GM12878 (cell line): ENCODE measurements at places on chromosomes 1 and 21. TPM values are rescaled to one million over a fixed set of nuclear protein-coding genes. Genes with fewer than 3 reads are reported as not detected.

DNA sequence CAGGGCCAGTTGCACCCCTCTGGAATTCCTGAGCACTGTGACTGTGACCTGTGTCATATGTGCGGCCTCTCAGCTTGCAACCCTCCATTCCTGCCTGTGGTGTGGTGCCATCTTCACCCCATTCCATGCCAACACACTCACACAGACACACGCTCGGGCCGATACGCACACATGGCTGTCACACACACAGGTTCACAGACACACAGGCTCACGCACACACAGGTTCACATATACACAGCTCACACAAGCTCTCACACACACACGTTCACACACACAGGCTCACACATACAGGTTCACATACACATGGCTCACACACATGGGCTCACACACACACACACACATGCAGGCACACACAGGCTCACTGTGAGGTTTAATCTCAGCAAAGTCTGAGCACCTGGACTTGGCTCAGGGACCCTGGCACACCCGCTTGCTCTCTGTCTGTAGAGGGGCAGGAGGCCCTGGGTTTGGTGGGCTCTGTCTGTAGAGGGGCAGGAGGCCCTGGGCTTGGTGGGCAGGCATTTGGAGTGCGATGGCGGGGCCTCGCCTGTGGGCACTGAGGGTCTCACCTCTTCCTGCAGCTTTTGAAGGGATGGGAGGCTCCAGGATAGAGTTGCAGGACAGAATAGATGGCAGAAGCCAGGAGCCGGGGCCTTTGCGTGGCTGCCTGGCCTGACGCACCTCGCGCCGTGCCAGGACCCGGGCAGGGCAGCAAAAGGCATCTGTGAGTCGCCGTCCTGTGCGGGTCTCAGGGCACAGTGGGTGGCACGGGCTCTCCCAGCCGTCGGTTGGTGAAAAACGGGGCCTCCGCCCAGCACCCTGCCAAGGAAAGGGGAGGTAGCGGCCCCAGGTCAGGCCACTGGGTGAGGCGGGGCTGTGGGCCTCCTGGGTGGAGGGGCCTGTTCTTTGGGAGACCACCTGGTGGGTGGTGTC is 17.1 kb downstream of the COL18A1 start:
- no peak for DNase-seq

DNA sequence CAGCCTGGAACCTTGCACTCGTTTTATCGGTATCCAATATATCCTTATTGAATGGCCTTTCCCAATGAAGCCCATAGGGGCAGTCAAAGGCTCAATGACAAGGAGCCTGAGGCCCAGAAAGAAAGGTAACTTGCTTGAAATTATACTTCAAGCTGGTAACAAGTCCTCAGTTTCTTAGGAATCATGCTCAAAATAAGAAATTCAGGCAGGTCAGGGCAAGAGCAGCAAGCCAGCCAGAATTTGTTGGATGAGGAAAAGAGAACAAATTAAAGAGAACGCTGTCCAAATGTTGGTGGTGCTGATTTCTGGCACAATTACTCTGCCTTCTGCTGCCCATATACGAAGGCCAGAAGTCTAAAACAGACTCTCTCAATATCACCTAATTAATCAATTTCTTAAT is 77.6 kb downstream of the DDX20 start:
- no peak for DNase-seq

GRCh38 chr1:55128418-55128995 is 86.7 kb downstream of the USP24 start:
- no peak for DNase-seq

DNA sequence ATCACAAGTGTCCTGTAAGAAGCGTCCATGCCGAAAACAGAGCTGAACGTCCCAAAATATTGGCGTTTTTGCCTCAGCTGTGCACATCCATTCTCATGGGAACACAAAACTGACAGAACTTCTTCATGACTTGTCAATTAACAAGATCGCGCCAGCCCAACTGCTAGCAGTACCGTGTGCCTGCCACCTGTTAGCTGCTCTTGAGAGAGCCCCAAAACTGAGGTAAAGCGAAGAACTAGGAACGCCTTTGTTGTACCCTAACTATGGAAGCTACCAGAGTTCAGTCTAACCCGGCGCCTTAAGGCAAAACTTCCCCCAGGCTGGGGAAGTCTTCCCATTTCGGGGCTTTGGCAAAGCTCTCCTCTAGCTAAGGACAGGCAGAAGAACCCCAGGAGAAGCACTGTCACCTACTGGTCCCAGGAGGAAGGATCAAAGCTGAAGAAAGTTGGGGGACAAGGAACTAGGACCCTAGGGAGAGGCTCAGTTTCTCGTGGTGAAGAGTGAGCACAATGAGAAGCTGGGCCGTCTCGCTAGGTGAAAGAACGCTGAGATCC is 719 bp downstream of the EYA3 start:
- DNase-seq, result no peak

Gene FTCD
- total RNA-seq, result 0.28 TPM in 1 of 2 replicates, not detected in the other

DNA sequence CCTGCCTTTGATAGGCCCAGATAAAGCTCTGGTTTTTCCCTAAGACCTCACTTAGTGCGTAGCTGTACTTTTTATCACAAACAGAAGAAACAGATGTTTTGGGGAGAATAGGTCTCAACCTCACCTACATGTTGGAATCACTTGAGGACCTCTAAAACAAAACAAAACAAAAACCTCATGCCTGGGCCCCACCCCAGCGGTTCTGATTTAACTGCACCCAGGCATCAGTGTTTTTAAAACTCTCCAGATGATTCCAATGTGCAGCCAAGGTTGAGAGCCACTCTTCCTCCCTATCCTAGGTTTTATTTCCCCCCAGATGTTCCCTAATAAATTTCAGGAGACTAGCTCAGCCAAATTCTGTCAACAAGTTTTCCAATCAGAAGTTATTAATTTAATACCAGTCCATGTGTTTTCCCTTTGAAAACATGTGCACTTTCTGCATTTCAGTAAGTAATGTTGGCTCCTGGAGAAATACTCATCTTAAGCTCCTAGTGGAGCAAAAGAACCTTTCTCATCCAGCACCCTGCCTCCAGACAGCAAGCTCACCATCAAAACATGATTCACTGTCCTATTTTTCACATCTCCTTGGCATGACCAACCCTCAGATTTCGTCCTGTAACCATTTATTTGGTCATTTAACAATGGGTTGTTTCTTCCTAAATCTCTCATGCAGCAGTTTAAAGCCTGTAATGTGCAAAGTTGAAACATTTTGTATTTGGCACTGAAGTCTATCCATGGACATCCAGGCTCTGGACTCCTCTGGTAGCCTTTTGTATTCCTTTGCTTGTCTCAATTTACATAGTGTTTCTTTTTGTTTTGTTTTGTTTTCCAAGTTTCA is 27.5 kb downstream of the LRRC8C start:
- DNase-seq, result no peak

GRCh38 chr21:36927719-36928117 is 38.8 kb downstream of the HLCS start:
- DNase-seq, result peak; percentile 12

- DNase-seq, result peak; percentile 69
Observed at GRCh38 chr1:181508486-181509165, 25.3 kb downstream of the CACNA1E start.

DNA sequence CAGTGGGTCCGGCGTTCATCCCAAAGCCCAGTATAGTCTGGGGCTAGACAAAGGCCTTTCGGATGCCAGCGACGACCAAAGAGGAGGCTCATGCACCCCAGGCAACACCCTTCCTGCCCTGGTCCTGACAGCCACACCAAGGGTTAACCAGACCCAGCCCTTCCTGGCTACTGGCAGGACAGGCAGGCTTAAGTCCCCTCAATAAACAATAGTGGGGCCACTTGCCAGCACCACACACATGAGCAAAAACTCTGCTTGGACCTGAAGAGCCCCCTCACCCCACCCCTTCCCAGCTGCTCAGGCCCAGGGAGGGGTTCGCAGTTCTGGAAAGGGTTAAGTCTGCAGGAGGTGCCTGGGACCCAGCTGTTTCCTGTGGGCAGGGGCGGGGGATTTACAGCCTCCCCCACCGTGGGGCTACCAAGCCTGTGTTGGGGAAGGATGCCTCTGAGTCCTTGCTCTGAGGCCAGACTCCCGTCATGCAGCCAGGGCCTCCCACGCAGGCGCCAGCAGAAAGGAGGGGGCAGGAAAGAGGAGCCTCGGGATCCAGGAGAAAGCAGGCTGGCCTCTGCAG is 18.2 kb downstream of the PHLDA3 start:
- DNase-seq, result no peak
